H9 (cell line): ENCODE measurements at places on chromosomes 12 and 14.

DNA sequence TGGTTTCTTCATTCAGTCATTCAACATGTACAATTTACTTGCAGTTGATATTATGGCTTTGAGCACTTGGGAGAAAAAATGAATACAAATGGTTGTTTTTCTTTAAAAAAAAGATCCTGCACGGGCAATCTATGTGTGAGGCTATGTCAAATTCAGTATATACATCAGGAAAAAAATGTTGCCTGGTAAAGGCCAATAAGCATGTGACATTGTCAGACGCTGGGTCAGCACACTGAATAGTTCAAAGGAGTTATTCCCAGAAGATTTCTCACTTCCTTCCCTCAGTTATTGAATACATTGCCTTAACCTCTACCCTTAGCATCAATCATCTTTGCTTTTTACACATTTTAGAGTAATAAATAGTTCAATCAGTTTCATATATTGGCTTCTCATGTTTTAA, 319.2 kb downstream of the NUAK1 start:
- no peak for DNase-seq

DNA sequence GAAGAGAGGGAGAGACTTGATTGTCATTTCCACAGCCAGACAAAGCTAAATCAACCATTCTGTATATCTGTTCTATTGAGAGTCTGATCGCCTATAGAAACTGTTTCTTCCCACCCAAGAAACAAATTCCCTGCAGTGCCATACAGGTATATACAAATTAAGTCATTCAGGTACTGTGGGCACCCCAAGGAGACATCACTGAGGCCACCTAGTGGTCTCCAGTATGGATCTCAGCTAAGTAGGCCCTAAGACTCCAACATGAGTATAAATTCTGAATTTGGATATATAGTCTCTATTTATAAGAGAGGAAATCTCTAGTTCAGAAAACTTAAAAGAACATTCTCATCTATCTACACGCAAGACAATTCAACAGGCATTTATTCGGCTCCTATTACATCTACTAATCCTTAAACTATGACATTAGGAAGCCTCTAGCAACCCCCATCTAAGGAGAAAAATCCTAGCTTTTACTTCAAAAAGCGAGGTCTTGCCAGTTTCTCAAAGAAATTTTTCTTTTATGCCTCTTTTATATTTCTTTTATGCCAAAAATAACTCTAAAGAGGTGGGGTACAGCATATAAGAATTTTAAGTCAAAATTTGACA, 62.6 kb downstream of the DCAF5 start:
- DNase-seq, result peak; percentile 40

- DNase-seq, result no peak
Observed at GRCh38 chr12:41274643-41275042, 86.5 kb downstream of the PDZRN4 start.

DNA sequence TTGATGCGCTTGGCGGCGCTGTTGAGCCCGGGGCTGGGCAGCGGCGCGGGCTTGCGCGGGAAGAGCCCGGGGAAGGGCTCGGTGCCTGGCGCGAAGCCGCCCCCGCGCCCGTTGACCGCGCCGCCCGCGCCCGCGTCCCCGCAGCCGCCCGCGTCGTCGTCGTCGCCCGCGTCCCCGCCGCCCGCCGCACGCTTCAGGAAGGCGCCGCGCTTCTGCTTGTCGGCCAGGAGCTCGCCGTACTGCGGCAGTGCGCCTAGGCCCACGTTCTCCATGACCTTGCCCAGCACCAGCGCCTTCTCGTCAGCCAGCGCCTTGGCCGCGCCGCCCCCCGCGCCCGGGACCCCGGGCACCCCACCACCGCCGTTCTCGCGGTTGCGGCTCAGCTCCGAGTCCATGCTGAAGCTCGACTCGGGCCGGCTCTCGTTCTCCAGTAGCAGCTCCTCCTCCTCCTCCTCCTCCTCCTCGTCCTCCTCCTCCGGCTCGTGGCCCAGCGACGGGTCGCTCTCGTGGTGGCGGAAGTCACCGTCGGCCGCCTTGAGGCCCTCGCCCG, 97.2 kb downstream of the BCL11B start:
- no peak for DNase-seq

DNA sequence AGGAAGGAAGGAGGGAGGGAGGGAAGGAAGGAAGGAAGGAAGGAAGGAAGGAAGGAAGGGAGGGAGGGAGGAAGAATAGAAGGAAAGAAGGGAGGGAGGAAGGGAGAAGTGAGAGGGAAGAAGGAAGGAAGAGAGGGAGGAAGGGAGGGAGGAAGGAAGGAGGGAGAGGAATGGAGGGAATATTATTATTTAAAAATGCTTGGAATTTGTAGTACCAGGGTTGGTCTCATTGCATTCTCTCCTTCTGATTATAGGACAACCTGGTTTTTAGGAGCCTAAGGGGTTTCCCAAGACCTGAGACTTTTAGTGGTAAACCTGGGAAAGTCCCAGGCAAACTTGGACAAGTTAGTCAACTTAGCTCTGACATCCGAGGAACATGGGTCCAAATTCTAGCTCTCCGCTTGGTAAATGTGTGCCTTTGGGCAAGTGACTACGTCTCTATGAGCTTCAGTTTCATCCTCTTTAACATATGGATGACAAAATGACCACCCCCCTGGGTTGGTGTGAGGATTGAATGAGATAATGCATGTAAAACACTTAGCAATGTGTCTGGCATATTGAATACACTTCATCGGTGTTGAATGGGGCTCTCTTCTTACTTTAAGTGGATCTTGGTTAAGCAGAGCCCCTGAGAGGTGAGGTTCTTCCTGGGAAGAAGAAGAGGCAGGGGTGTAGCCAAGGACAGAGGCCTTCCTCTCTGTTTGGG, 690.7 kb upstream of the TBX3 start:
- DNase-seq, result no peak

DNA sequence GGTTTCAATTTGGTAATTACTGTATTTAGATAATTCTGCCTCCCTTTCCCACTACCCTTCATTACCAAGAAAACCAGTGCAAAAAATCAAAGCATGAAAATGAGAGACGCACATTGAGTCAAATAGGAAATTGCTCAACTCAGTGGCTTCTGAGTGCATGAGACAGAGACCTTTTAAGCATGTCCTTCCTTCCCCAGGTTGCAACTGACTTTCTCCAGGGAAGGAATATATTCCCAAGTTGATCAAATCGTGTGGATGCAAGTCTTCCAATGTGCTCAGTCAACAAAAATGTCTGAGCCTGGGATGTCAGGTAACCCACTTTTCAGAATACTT, 12.9 kb downstream of the BMP4 start:
- DNase-seq, result no peak

GRCh38 chr12:121925358-121925695, 6.9 kb downstream of the CFAP251 start:
- no peak for DNase-seq

- DNase-seq, result no peak
Observed at GRCh38 chr12:101498252-101498651, 23.1 kb downstream of the SPIC start.

- DNase-seq, result no peak
Observed at GRCh38 chr12:5456906-5457305, 25.0 kb downstream of the NTF3 start.

- DNase-seq, result no peak
Observed at GRCh38 chr12:96233939-96234461, 39.8 kb downstream of the ELK3 start.

DNA sequence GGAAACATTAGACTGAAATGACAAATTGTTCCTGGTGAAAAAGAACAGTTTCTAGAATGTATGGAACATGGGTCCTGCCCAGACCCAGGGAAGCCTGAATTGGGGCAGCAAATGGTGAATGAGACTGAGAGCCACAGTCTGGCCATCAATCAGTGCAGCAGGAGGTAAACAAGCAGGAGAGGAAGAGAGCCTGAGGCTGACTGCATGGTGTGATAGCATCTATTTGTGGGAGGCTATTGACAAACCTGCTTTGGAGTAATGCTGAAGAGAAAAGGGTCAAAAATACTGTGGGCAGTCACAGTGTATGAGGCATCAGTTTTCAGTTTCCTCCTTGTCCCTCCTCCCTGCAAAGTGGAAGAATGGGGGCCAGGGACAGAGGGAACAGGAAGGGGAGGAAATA, 136.8 kb downstream of the ANKS1B start:
- no peak for DNase-seq

DNA sequence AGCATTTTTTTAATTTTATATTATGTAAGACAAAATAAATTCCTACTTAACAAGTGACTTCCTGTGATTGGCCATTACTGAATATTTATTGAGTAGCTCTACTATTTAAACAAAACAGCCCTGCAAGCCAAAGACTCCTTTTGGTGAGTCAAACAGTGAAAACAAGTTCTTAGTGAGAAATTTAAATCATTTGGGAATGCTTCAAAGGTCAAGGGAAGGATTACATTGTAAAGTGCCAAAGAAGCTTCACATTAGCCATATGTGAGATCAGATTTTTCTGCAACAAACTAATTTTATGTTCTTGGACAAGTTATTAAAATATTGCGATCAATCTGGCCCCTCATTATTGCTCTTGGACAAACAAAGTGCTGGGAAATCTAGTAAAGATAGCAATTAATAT, 795.4 kb upstream of the MGAT4C start:
- no peak for DNase-seq

DNA sequence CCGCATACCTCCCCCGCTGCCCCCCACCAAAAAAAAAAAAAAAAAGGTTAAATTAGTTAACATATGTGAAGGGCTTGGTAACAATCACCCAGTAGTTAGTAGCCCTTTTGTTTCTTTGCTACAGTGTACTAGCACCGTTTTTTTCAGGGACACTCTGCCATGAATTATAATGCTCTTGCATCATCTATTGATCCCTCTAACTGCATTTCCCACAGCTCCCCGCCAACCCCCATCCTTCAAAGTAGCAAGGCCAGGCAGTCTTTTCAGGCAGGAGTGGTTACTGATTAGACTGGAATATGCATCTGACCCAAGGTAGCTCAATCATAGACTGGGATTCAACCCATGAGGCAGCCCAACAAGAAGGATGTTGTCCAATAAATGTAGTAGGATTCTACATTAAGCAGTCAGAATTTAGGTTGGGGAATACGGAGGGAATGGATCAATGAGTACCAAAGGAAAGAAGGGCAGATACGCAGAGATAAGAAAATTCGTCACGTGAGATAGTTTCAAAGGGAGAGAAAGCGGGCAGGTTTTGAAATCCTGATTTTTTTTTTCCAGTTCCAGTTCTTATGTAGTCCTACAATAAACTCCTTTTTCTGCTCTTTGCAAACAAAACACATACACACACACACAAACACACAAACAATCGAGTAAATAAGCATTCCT, 39.8 kb upstream of the CRACR2A start:
- DNase-seq, result no peak

DNA sequence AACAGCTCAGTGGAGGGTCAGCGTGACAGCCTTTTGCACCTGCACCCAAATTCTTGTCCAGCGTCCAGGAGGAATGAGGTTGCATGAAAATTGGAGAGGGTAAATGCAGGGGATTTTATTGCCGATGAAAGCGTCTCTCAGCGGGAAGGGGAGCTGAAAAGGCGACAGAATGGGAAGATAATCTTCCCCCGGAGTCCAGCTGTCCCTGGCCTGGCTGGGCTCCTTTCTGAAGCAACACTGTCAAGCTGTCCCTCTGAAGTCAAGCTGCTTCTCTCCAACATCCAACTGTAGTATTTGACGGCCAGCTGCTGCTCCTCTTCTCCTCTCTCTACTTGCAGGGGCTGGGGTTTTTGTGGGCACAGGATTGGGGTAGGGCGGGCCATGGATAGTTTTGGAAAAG, 32.7 kb downstream of the NOPCHAP1 start:
- no peak for DNase-seq

GRCh38 chr12:123264642-123265041, 7.0 kb downstream of the CDK2AP1 start:
- DNase-seq, result peak; percentile 79

GRCh38 chr12:121652767-121653497, 16.5 kb downstream of the MORN3 start:
- peak; percentile 43 for DNase-seq

- DNase-seq, result no peak
Observed at GRCh38 chr12:42625611-42626010, 36.1 kb upstream of the PRICKLE1 start.

DNA sequence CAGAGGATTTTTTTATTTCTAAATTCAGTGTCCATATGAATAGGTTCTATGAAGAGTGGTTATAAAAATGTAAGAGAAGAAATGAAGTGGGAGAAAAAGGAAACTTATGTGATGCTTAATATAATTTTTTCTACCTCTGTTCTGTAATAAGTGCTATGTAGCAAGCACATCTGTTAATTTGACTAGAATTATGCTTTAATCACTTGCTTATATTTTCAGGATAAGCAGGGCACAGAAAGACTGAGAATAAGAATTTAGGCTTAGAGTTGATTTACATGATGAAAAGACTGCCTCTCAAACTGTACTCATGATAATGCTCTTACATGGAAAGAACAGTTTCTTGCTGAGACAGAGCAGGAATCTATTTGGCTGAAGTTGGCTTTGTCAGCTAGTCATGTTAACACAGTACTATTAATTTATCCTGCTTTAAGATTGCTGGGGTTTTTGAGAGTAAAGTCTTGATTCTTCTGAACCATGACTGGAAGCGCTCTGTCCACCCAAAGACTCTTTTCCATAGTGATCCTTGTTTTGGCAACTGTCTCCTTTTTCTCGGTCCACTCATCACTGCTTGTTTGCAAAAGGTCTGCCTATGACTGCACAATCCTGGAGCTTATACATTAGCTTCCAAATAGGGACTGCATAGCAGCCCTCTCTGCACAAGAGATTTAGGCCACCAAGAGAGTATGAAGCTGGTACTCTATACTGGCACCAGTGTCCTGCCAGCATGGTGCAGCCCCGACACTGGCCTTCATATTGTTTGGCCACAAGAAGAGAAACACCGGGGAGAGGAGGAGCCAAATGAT, 98.8 kb downstream of the AKAP6 start:
- no peak for DNase-seq

GRCh38 chr12:68224613-68225285, 861 bp downstream of the IL26 start:
- no peak for DNase-seq
